ENCODE measurements at places on chromosomes 12 and 14.

DNA sequence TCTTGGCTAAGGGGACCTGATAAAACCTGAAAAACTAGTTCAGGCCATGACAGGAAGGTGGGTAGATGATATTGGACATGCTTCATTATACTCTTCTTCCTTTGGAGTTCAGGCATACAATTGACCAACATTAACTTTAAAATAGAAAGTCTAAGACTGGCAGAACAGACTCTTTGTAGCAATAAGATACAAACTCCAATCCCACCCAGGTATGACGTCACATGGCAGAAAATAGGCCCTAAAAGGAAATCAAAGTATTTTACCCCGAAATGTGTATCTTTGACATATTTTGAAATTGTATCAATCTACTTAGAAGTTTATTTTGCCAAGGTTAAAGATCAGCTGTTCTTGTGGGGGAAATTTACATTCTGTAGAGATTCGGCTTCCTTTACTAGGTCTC lies 198.1 kb upstream of the LRIG3 start:
- no peak for DNase-seq

DNA sequence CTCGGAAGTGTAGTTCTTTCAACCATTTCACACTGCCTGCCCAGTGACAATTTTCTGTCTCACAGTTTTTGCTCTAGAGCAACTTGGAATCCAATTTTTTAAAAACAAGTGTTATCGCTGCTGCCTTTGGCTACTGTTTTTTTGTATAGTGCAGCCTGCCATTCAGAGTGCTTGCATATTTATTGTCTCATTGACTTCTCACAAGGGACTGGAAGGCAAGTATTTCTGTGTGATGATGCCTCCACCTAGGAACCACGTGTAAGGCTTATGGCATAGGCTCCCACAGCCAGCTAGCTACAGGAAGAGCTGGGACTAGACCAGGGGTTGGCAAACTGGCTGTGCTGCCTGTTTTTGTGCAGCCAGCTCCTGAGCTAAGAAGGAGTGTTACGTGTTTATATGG lies 903 bp downstream of the PARPBP start:
- peak; percentile 24 for DNase-seq

DNA sequence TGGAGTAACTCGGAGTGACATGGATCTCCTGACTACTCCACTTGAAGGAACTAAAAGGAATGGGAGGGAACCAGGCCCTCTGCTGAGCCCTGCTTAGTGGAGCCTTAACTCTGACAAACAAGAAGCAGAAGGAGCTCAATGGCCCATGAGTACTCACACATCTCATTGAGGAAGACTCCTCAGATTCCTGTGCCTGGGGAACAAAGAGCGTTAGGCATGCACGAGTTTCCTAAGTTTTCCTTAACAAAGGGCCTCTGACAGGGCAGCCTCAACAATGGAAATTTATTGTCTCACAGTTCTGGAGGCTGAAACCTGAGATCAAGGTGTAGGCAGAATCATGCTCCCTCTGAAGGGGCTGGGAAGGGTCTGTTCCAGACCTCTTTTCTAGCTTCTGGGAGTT lies 185.7 kb upstream of the NTF3 start:
- DNase-seq: no peak

DNA sequence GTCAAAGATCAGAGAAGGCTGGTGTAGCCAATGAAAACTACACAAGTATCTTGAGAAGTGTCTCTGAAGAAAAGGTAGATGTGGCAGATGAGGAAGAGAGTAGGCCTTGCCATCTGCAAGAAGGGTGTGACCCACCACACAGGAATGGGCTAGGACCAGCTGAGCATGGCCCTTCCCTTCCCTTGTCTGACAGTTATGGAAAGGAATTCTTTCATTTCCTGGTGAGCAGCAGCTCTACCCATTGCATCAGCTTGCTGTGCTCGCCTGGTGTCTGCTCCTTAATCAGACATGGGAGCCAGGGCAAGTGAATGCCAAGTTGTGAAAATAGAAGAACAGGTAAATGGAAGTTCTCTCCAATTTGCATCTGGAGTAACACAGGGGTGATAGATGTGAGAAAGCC lies 145.2 kb upstream of the KRR1 start:
- peak; percentile 81 for DNase-seq

- DNase-seq: peak; percentile 87
Observed at GRCh38 chr12:52307836-52308805, 13.1 kb downstream of the KRT83 start.

DNA sequence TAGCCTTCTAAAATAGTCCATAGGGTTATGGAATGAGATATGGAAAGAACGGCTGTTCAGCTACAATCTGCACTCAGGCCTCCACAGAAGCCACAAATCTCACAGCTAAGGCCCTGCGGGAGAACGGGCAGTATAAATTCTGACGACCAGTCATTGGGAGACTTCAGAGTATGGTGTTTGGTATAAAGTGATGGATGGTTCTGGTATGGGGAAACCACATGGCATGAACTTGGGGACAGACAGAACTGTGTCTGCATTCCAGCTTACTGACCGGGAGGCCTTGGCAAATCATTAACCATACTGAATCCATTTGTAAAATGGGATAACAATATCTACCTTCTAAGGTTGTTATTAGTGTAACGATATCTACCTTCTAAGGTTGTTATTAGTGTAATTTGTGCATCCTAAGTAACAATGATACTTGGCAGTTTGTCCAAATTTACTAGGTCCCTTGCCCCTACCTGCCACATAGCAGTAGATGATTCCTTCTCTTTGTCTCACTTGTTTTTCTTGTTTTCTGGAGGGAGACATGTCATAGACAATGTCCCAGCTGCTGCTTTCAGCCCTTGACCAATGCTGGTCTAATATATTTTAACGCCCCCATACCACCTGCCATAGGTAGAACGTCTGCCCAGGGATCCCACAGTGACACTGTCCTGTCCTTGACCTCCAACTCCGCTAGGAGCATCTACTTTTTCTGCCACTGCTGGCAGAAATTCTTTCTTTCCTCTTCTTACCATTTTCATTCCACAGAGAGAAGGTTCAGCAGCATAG lies 6.8 kb downstream of the CDKL1 start:
- no peak for DNase-seq

- peak; percentile 85 for DNase-seq
Observed at GRCh38 chr12:124053851-124054250, 80.8 kb downstream of the ZNF664 start.

DNA sequence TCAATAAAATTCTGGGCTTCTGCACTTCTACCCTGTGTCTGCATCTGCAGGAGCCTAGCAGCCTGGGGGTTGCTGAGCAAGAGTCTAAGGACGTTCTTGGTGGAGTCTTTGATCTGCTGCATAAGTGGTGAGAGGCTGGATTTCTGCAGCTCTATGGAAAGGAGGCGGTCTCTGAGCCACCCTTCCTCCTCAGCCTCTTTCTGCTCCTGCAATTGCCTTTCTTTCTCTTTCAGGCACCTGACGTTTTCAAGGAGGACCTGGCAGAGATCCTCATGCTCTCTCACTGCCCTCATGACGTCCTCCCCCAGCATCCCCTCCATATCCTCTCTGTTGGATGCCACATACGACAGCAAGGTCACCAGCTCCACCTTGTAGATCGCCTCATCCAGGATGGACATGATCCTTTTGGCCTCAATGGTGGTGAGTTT lies 13.6 kb upstream of the TPCN1 start:
- no peak for DNase-seq

GRCh38 chr14:29941401-29941800 lies 13.8 kb upstream of the PRKD1 start:
- DNase-seq: no peak

GRCh38 chr14:101195309-101195901 lies 291.9 kb upstream of the RTL1 start:
- DNase-seq: no peak

DNA sequence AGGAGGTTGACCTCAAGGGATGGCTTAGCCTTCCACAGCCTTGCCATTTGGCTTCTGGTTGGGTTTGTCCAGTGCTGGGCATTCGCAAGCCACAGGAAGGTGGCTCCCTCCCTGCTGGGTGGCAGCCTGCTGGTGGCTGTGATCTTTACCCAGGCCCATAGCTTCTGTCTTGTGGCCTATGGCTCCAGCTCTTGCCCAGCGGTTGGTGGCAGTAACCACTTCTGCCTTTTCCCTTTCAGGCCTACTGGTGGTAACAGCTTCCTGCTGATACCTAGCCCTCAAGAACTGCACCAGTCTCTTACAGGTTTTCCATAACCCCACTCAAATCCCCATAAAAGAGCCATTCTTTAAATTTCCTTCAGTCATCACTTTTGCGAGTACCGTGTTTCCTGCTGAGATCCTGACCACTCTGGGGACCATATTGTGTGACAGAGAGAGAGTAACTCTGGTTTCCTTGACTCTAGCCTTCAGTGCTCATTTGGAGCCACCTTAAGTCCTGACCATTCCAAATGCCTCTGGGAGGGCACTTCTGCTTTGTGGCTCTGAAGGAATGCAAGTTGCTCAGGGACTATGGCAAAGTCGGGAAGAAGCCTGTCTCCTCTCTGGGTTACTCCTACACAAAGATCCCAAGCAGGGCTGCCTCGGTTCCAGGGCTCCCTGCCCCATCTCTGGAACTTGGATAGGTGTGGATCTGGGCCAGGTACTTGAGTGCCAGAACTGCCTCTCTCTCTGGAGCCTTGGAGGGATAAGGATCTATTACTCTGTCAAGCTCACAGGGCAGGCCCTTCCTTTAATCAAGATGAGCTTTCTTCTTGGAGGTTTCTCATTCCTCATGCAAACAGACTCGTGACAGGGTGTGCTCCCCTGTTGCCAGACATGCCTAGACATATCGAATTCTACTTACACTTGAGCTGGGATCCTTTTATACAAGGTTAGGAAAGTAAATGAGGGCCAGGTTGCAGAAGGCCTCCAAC lies 2.9 kb upstream of the NYNRIN start:
- no peak for DNase-seq

GRCh38 chr14:51653079-51653774 lies 1.5 kb downstream of the FRMD6 start:
- peak; percentile 39 for DNase-seq

GRCh38 chr12:21276826-21277225 lies 57.9 kb downstream of the SLCO1A2 start:
- DNase-seq: no peak

DNA sequence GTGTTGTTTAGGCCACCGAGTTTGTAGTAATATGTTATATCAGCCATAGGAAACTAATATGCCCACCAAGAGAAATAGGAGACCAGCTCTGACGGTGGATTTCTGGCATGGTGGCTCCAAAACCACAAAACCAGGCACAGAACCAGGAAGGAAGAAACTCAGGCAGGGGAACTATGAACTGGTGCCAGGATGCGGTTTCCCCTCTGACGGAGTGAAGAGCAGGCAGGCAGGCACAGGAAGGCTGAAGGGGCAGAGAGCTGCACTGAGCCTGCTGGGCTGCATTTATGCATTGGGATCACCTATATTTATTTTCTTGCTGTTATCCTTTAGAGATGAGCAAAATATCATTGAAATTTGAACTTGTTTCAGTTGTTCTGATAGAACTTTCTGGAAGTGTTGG lies 479.4 kb downstream of the VRK1 start:
- no peak for DNase-seq

GRCh38 chr12:19474147-19474546 lies 34.9 kb downstream of the AEBP2 start:
- peak; percentile 11 for DNase-seq

- no peak for DNase-seq
Observed at GRCh38 chr12:9632766-9633165, 25.1 kb upstream of the KLRB1 start.

DNA sequence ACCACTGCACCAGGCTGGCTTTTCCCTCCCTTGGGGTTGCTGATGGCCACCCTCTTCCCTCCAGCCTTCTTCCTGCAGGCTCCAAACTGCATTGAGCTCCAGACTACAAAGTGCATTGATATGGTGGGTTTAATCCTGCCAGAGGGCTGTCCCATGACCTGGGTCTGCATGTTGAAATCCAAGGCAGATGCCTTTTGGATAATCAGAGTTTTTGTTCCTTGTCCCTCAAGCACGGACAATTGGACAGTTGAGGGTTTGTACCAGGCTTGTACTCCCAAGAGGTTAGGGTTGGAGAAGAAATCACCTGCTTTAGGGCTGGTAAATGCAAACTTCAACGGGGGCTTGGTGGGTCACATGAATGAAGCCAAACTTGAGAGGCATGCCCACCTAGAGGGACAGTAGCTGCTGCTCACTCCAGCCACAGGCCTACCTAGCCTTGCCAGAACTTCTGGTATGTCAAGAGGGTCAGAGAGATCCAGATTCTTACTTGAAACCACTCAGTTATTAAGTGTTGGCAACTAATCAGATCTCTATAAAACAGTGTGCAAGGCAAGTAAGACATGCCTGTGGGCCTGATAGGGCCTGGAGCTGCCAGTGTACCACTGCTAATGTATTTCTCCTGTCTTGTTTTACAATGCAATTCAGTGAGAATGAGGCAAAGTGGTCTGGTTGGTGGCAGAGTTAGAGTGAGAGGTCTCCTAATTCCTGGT lies 21.7 kb upstream of the KRT83 start:
- DNase-seq: no peak

DNA sequence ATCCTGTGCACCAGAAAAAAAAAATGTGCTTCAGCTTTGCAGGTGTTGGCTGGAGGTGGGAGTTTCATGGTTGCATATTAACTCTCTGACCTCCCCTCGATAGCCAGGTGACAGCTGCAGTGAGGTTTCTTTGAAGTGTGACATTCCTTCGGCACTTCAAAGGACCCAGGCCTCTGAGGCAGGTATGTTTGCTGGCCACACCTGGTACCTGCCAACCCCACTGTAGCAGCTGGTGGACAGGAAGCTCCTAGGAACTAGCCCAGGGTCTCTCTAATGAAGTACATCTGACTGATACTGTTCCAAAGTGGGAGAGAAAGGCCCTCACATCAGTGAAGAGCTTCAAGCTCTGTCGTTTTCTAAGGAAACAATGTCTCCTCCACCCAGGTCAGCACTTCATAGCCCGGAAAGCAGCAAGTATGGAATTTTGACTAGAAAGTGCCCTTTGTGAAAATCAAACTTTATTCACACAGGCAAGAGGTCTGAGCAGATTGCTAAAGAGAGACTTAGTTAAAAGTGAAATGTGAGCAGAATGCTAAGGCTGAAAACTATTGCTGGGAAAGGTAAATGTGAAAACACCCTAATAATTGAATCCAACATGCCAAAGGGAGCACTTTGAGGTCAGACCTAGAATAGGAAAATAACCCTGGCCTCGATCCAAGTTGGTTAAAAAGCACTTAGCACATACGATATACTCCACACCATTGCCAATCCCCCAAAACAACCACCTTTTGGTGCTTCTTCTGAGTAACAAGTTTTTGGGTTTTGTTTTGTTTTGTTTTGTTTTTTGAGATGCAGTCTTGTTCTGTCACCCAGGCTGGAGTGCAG lies 71.3 kb downstream of the PHLDA1 start:
- no peak for DNase-seq

DNA sequence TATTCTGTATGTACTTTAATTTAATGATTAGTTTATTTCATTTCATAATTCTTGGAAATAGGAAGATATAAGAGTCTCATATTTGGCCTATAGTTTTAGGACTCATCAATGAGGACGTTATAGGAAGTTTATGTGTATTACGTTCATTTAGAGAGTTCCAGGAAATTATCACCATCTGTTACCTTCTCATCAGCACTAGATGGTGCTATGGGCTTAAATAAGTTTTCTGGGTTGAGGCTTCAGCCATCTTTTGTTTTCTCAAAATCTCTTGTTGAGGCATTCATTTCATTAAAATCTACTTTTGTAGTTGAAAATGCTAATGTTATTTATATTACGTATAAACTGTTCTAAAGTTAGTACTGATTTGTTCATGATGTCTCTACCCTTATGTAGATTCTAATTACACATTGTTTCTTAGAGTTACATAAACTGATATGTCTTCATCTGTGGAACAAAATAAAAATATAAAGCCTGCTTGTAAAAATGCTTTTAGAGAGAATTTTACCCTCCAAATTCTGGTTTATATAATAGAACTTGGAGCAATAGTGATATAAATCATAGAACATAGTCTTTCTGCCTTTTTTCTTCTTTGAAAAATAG lies 89.2 kb downstream of the CFAP54 start:
- peak; percentile 60 for DNase-seq

- DNase-seq: peak; percentile 42
Observed at GRCh38 chr12:117986705-117987469, 18.1 kb upstream of the KSR2 start.

Measured in AG20443 (cell line).